ENCODE measurements at places on chromosomes 12 and 14. TPM values are rescaled to one million over a fixed set of nuclear protein-coding genes. Genes with fewer than 3 reads are reported as not detected.

GPD1 gene
- 0.62 TPM for total RNA-seq

BEGAIN gene
- 3.0 TPM for total RNA-seq

CNTN1 gene
- total RNA-seq, result not detected

KCNK13 gene
- total RNA-seq, result not detected

TAS2R46 gene
- total RNA-seq, result 1.3 TPM

DDIT3 gene
- total RNA-seq, result 16.7 TPM

TAS2R30 gene
- 4.4 TPM for total RNA-seq

FOXA1 gene
- 0.07 TPM for total RNA-seq

DNA sequence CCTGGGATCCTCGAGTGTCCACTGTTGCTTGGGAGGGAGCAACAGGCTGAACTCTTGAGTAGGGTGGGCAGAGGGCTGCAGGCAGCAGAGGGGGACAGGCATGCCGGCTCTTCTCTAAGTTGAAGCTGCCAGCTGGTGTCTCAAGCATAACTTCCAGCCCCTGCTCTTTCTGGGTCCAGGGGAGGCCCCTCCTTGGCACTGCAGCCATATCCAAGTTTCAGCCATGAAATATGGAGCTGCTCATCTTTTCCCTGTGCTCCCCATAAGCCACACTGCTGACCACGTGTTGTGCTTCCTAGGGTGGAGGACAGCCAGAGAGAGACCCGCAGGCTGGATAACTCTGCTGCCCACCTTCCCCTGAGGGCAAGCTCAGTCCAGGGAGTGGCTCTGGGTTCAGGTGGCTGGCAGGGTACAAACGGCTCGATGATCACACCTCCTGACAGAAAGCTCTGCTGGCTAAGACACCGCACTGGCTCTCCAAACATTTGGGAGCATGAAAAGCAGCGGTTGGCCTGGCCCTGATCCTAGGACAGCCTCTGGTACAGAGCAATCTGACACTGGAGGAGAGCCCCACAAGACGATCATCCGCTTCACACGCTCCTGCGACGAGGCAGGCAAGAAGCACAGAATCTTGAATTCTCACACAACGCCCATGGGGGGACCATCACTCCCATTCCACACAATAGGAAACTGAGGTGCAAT, 79.6 kb downstream of the PITPNM2 start:
- no peak for DNase-seq
- no peaks in the 10 kb centered on the region for H3K27me3 ChIP-seq
- no peaks in the 10 kb centered on the region for H3K36me3 ChIP-seq
- no peak overlapping the region for H3K4me3 ChIP-seq
- H3K27ac ChIP-seq, result no peak overlapping the region

DNA sequence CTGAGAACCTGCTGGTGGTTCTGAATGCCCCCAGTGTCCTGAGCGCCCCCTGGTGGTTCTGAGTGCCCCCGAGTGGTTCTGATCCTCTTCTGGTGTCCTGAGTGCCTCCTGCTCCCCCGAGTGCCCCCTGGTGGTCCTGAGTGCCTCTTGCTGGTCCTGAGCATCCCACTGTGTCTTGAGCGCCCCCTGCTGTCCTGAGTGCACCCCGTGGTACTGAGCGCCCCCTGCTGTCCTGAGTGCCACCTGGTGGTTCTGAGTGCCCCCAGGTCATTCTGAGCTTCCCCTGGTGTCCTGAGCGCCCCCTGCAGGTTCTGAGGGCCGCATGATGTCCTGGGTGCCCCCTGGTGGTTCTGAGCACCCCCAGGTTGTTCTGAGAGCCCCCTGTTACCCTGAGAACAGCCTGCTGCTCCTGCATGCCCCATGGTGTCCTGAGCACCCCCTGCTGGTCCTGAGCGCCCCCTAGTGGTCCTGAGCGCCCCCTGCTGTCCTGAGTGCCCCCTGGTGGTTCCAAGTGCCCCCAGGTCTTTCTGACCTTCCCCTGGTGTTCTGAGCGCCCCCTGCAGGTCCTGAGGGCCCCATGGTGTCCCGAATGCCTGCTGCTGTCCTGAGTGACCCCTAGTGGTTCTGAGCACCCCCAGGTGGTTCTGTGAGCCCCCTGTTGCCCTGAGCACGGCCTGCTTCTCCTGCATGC, 1165.4 kb downstream of the TMEM121 start:
- H3K4me1 ChIP-seq, result peaks cover 9% of the 10 kb centered on the region
- H3K4me3 ChIP-seq, result no peak overlapping the region
- H3K36me3 ChIP-seq, result no peaks in the 10 kb centered on the region
- peak; percentile 90 for DNase-seq
- peaks cover 16% of the 10 kb centered on the region for H3K27me3 ChIP-seq

DNA sequence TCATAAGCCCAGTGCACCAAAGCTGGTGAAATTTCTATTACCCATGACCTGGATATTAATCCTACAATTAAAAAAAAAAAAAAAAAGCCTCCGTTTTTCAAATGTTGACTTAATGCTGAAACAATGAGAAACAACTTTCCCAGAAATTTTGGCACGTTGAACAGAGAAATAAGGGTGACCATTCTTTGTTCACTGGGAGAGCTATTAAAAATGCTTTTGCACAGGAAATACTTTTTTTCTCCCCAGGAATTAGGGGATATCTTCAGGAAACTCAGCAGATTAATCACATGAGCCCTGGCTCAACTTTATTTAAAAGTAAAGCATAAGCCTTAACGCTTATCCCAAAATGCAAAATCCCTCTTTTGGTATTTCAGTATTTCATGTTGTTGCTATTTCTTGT, 54.8 kb upstream of the FLRT2 start:
- H3K27ac ChIP-seq, result no peak overlapping the region
- H3K27me3 ChIP-seq, result no peaks in the 10 kb centered on the region
- DNase-seq, result no peak
- H3K4me1 ChIP-seq, result no peaks in the 10 kb centered on the region
- no peak overlapping the region for H3K4me3 ChIP-seq

DNA sequence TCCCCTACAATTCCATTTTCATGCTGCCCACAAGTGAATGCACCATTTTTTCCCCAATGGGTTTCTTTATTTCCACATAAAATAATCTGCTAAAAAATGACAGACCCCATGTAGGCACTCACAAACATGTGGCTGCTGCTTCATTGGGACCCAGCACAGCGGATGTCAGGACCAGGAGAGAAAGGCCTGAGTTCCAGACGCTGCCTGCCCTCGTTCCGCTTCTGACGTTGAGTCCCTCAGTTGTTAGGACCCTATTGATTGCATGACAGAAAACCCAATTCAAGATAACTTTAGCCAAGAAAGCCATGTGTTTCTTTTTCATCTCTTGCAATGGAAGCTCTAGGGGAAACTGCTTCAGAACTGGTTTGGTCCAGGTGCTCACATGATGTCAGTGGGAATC, 34.6 kb downstream of the ADGRD1 start:
- H3K27me3 ChIP-seq, result peaks cover 7% of the 10 kb centered on the region
- no peak overlapping the region for H3K4me3 ChIP-seq

DNA sequence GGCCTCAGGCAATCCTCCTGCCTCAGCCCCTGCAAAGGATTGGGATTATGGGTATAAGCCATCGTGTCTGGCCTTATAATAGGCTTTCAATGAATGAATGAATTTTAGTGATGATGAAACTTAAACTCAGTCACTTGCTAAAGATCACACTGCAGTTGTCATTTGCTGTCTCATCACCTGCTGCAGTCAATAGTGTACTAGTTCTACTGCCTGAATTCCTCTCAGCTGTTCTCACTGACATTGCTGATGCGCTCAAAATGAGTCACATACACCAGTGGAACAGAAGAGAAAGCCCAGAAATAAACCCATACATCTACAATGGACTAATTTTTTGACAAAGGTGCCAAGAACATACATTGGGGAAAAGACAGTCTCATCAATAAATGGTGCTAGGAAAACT, 5.6 kb upstream of the SYNJ2BP start:
- H3K36me3 ChIP-seq, result no peaks in the 10 kb centered on the region
- no peak for DNase-seq
- H3K4me3 ChIP-seq, result no peak overlapping the region
- H3K27ac ChIP-seq, result no peak overlapping the region

- H3K4me3 ChIP-seq, result no peak overlapping the region
- H3K36me3 ChIP-seq, result no peaks in the 10 kb centered on the region
- H3K4me1 ChIP-seq, result peaks cover 4% of the 10 kb centered on the region
- no peaks in the 10 kb centered on the region for H3K27me3 ChIP-seq
- DNase-seq, result no peak
These were observed 126.7 kb upstream of the BTG1 start for GRCh38 chr12:92272061-92272964.

DNA sequence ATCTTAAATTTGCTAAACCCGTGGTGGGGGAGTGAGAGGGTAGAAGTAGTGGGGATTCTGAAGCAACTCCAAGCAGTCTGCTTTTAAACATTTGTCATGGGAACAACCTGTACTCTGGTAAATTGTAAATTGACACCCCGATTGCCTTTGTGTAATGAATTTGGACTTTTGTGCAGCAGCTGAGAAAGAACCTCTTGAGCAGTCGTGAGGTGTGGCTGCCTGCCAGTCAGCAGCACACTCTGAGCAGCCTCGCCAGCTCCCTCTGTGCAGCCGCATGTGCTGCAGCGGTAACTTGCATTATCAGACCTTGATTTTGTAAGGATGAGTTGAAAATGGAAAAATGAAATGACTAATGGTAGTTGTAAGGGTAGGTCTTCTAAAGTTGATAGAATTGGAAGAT, 74.3 kb downstream of the SUSD6 start:
- H3K27me3 ChIP-seq, result no peaks in the 10 kb centered on the region
- H3K36me3 ChIP-seq, result peaks cover 30% of the 10 kb centered on the region
- DNase-seq, result peak; percentile 79
- H3K4me1 ChIP-seq, result peaks cover 79% of the 10 kb centered on the region

GRCh38 chr12:105843986-105844760, 294.6 kb downstream of the NUAK1 start:
- no peaks in the 10 kb centered on the region for H3K36me3 ChIP-seq
- H3K4me3 ChIP-seq, result no peak overlapping the region
- H3K27ac ChIP-seq, result no peak overlapping the region
- no peaks in the 10 kb centered on the region for H3K27me3 ChIP-seq
- no peak for DNase-seq

GRCh38 chr12:2284857-2285256, 232.1 kb downstream of the CACNA1C start:
- peak; percentile 72 for DNase-seq
- no peaks in the 10 kb centered on the region for H3K36me3 ChIP-seq
- no peak overlapping the region for H3K27ac ChIP-seq
- H3K4me3 ChIP-seq, result no peak overlapping the region
- peaks cover 3% of the 10 kb centered on the region for H3K4me1 ChIP-seq

- peak overlapping the region; percentile 12 for H3K27ac ChIP-seq
- peaks cover 21% of the 10 kb centered on the region for H3K36me3 ChIP-seq
- no peaks in the 10 kb centered on the region for H3K27me3 ChIP-seq
- peaks cover 21% of the 10 kb centered on the region for H3K4me1 ChIP-seq
These were observed 6.5 kb downstream of the PPP1R3E start for GRCh38 chr14:23296012-23296777.

GRCh38 chr12:61654698-61655097, 605.5 kb upstream of the USP15 start:
- H3K4me3 ChIP-seq, result no peak overlapping the region
- H3K27me3 ChIP-seq, result no peaks in the 10 kb centered on the region
- H3K4me1 ChIP-seq, result no peaks in the 10 kb centered on the region
- no peak overlapping the region for H3K27ac ChIP-seq
- no peaks in the 10 kb centered on the region for H3K36me3 ChIP-seq

GRCh38 chr14:75961662-75962061, 20.1 kb downstream of the TGFB3 start:
- no peak overlapping the region for H3K4me3 ChIP-seq
- no peak overlapping the region for H3K27ac ChIP-seq
- no peak for DNase-seq
- no peaks in the 10 kb centered on the region for H3K36me3 ChIP-seq

- H3K36me3 ChIP-seq, result peaks cover 1% of the 10 kb centered on the region
- H3K4me1 ChIP-seq, result peaks cover 10% of the 10 kb centered on the region
- no peak overlapping the region for H3K27ac ChIP-seq
- no peak for DNase-seq
- H3K4me3 ChIP-seq, result no peak overlapping the region
- peaks cover 2% of the 10 kb centered on the region for H3K27me3 ChIP-seq
These were observed 77.8 kb upstream of the RAP1B start for GRCh38 chr12:68532887-68533248.

DNA sequence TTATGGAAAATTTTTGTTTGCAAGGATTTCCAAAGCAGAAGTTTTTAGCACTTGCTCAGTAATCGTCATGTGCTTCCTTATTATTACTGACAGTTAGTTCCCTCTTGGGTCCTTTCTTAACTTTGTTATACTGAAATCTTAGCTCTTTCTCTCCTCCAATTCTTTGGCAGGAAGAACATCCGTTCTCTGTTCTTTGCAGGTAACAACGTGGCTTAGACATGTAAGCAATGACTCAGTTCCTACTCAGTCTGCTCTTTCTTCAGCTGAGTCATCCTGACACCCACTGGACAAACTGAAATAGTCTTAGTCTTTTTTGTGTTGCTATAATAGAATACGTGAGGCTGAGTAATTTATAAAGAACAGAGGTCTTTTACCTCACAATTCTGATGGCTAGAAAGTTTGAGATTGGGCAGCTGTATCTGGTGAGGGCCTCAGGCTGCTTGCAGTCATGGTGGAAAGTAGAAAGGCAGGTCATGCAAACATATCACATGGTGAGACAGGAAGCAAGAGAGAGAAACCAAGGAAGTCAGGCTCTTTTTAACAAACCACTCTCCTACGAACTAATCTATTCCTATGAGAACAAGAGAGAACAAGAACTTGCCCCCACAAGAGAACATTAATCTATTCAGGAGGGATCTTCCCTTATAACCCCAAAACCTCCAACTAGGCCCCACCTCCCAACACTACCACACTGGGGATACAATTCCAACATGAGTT, 49.2 kb downstream of the TESPA1 start:
- peak; percentile 83 for DNase-seq
- H3K27me3 ChIP-seq, result no peaks in the 10 kb centered on the region
- H3K27ac ChIP-seq, result peak overlapping the region; percentile 92

- H3K4me1 ChIP-seq, result peaks cover 64% of the 10 kb centered on the region
- DNase-seq, result no peak
- H3K27me3 ChIP-seq, result no peaks in the 10 kb centered on the region
These were observed 36.2 kb upstream of the MDM1 start for GRCh38 chr12:68368327-68368726.

DNA sequence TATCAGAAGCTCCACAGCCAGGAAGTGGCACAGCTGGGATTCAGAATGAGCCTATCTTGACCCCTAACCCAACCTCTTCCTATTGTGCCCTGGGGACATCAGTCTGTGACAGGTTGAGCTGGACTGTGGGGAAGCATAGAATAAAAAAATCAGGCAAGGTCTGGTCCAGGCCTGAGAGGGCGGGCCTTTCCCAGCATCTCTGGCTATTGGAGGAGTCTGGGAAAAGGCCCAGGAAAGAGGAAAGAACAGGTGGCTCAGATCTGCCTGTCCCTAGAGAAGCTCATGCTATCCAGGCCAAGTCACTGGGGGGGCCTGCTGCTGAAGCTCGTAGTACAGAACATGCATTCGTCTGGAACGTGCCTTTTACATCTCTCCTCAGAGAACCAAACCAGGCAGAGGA, 100.5 kb downstream of the PPM1H start:
- H3K4me3 ChIP-seq, result no peak overlapping the region
- DNase-seq, result no peak
- H3K4me1 ChIP-seq, result no peaks in the 10 kb centered on the region
- H3K36me3 ChIP-seq, result no peaks in the 10 kb centered on the region
- no peak overlapping the region for H3K27ac ChIP-seq
- H3K27me3 ChIP-seq, result peaks cover 5% of the 10 kb centered on the region
